Mesendoderm (in vitro differentiated cells): ENCODE measurements at places on chromosomes 4 and X.

DNA sequence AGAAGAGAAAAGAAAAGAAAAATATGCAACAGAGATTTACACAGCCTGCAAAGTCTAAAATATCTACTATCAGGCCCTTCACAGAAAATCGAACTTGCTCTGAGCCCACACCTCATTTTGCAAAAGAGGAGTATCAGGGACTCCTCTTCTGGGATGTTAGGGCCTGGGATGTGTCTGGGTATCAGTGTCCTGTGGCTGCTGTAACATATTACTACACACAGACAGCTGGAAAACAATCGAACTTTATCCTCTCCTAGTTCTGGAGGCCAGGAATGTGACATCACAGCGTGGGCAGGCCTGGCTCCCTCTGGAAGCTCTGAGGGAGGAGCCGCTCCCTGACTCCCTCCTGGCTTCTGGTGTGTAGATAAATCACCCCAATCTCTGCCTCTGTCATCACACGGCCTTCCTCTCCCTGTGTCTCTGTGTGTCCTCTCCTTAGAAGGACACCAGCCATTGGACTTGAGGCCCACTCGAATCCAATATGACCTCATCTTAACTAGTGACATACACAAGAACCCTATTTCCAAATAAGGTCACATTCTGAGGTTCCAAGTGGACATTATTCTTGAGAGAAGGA lies 52.9 kb downstream of the PPP2R2C start:
- no peaks in the 10 kb centered on the region for H3K4me1 ChIP-seq
- no peak for DNase-seq
- no peaks in the 10 kb centered on the region for H3K27me3 ChIP-seq
- no peak overlapping the region for H3K4me3 ChIP-seq
- no peak overlapping the region for H3K27ac ChIP-seq

DNA sequence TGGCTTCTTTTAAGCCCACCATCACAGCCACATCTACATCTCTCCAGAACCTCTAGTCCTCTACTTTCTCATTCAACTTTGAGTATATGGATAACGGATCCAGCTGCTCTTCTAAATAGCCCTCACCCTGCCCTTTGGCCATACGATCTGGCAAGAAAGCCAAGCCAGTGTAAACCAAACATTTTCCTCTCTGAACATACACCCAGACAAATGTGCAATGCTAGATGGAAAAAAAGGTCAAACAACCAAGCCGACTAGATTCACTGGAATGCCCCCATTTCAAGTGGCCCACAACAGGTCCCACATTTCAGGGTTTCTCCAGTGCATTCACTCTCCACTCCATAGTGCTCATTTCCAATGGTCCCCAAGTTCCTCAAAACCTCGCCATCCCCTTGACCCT lies 24.0 kb downstream of the USP46 start:
- no peak for DNase-seq
- H3K4me3 ChIP-seq, result no peak overlapping the region
- no peaks in the 10 kb centered on the region for H3K4me1 ChIP-seq
- no peak overlapping the region for H3K27ac ChIP-seq
- no peaks in the 10 kb centered on the region for H3K36me3 ChIP-seq

DNA sequence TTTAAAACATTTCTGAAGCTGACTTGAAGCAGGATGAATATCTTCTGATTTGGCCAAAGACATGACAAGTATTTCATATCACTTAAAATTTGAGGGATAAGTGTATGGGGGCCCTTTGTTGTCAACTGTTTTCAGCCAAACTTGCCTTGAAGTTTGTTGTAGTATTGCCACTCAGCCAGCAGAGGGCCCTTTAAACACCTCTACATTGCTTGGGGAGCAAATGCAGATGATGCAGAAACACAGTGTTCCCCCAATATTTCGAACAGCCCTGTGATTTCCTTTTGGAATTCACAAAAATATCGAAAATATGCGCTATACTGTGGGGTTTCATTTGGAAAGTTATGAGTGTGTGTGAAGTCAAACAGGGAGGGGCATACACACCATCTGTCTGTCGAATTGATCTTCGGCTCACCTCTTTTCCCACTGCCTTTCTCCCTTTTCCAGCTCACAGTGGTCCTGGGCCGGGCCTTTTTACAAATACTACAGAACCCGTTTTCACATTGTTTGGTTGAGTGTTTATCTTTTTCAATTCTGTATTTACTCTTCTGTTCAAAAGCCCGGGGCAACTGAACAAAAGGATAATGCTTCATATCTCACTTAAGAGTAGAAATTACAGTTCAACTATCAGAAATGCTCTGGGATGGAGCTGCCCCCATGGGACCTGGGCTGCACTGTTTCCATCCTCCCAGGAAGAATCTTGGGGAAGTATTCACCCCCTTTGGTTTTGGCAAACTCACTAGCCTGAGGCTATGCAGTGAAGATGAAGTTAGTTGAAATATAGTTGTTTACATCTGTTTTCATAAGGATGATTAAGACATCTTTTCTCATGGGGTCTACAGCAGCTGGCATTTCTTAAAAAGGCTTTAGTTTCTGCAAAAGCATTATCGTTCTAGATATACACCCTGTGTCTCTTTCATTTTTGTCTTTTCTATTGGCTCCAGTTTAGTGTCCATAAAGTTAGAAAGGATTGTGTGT lies 137.6 kb downstream of the EGF start:
- no peak overlapping the region for H3K27ac ChIP-seq
- no peak overlapping the region for H3K4me3 ChIP-seq
- H3K27me3 ChIP-seq, result no peaks in the 10 kb centered on the region

DNA sequence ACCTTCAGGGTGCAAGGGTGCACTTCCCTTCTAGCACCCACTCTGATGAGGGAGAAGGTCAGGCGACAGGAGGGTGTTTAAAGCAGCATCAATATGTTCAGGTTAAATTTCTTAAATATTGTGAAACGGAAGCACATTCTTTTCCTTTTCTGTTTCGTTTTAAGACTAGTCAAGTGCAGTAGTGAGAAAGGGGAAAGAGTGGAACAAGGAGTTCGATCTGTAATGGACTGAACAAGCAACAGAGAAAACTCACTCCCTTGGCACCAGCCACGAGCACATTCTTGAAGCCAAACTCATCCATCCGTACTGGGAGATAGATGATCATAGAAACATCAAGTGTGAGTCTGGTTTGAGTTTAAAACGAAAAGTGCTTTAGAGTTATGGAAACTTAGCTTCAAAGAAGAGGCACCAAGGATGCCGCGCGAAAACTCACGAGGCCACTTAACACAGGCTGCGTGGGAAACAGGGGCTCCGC lies 815 bp downstream of the FAM53A start:
- H3K36me3 ChIP-seq, result no peaks in the 10 kb centered on the region
- no peak overlapping the region for H3K4me3 ChIP-seq
- H3K27me3 ChIP-seq, result peaks cover 9% of the 10 kb centered on the region
- no peak overlapping the region for H3K27ac ChIP-seq

DNA sequence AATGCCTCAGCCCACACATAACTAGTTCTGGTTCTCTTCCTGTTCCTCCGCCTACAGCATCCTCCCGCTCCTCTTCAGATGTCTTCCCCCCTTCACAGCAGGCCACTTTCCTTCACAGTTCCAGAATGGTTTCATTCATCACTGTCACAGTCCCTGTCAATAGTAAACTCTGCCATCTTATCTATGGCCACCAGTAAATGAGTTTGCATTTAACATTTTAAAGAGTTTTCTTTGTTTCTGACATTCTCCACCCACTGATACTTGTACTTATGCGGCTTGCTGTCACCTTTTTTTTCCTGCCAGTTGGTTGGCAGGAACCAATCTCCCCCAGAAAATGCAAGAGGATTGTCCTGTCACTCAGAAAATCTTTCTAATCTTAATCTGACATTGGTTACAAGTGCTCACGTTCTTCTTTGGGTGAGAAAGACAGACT lies 114.1 kb downstream of the GLUD2 start:
- H3K4me1 ChIP-seq, result peaks cover 2% of the 10 kb centered on the region
- H3K36me3 ChIP-seq, result no peaks in the 10 kb centered on the region
- DNase-seq, result peak; percentile 48
- H3K4me3 ChIP-seq, result no peak overlapping the region
- no peak overlapping the region for H3K27ac ChIP-seq

DNA sequence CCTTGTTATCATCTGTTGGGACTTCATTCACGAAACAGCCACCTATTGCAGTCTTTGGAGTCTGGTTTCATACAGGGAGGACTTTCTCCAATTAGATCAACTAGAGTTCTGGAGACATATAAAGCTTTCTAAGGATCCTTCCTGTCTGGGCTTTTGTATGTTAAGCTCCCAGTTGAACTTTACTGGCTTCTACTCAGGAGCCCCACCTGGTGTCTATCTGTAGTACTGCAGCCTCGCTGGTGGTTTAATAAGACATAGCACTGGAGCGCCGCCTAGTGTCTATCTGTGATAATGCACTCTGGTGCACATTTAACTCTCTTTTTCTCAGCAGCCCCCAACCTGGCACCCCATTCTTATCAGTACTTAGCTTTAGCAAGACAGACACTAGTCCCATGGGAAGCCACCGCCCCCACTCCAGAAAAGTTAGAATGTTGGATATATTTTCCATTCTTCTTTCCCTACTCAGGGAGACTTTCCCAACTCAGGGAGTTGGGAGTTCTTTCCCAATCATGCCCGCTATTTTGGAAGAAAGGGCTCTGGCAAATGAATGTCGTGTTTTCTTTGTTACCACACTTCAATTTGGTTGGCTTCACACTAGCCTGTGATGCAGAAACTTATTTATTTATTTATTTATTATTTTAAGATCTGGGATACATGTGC lies 36.9 kb upstream of the SYTL4 start:
- no peaks in the 10 kb centered on the region for H3K27me3 ChIP-seq
- peak; percentile 72 for DNase-seq
- H3K4me3 ChIP-seq, result no peak overlapping the region
- no peak overlapping the region for H3K27ac ChIP-seq
- H3K4me1 ChIP-seq, result no peaks in the 10 kb centered on the region
- H3K36me3 ChIP-seq, result no peaks in the 10 kb centered on the region

DNA sequence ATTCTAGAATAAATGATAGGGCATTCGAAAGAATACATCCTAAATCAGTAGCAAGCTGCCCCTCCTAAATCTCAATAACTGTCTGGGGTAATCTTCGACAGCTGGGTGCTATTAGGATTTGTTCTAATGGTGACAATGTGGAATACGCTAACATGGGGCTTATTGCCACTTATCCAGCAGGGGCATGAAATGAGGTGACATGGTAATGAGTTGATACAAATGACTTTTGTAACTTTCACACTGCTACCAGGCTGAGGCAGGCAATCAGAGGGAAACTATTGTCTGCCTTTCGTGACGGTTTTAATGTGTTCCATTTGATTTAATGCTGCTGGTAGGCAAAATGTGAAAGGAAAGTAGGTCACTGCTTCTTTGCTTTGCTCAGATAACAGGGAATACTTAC lies 1047.4 kb upstream of the PABPC4L start:
- no peaks in the 10 kb centered on the region for H3K4me1 ChIP-seq
- H3K27me3 ChIP-seq, result no peaks in the 10 kb centered on the region
- no peaks in the 10 kb centered on the region for H3K36me3 ChIP-seq
- no peak overlapping the region for H3K4me3 ChIP-seq

DNA sequence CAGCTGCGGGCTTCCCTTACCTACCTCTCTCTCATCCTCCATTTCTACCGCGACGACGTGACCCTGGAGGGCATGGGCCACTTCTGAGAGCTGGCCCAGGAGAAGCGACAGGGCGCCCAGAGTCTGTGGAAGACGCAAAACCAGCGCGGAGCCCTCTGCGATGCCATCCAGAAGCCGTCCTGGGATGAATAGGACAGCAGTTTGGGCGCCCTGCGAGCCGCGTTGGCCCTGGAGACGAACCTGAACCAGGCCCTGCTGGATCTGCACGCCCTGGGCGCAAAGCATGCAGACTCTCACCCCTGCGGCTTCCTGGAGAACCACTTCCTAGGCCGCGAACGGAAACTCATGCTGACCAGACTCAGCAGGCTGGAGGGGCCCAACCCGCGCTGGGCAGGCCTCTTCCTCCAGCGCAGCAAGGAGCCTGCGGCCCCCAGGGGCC lies 52.7 kb upstream of the TMPRSS11F start:
- no peak overlapping the region for H3K27ac ChIP-seq
- no peaks in the 10 kb centered on the region for H3K36me3 ChIP-seq
- H3K4me3 ChIP-seq, result no peak overlapping the region

DNA sequence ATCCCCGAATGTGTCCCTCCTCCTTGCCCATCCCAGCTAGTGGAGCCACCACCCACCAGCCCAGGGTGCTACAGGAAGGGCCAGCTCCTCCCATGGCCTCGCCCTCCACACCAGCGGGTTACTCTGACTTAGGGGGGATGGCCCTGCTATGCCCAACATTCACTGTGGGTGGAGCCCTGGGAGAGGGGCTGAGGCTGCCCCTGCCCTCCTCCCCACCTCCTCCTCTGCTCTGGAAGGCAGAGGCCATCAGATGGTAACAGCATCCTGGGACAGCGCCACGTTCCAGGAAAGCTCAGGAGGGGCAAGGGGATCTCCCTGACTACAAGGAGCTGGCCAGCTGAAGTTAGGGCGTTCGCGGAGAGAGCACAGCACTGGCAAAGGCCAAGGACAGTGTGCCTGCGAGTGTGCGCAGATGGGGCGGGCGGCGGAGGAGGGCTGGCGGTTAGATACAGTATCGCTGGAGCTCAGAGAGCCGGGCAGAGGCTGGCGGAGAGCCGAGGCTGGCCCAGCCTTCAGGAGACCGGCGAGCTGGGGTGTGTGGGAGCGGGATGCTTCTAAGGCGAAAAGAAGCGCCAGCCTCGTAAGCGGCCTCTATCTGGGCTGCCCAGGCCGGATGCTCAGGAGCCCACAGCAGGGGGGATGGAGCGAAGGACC lies 1.5 kb downstream of the JAKMIP1 start:
- H3K4me1 ChIP-seq, result peaks cover 16% of the 10 kb centered on the region
- peak overlapping the region; percentile 86 for H3K4me3 ChIP-seq
- DNase-seq, result peak; percentile 96
- H3K27me3 ChIP-seq, result no peaks in the 10 kb centered on the region

DNA sequence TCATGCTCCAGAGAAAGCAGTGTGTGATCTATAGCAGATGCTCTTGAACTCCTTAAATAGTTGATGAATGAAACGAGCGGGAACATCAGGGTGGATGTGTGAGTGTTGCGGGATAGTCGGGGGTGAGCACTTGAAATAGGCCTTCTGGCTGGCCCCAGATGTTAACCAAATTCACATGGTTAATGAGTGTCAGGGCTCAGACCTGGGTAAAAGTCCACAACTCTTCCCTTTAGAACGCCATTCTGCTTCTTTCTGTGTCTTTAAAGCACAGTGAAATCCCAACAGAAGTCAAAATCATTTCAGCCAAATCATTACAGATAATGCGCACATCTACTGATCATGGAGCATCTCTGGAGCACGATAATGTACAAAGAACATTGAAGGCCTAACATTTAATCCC lies 249.4 kb upstream of the BOD1L1 start:
- no peak overlapping the region for H3K4me3 ChIP-seq
- H3K36me3 ChIP-seq, result no peaks in the 10 kb centered on the region
- no peaks in the 10 kb centered on the region for H3K27me3 ChIP-seq
- no peak overlapping the region for H3K27ac ChIP-seq
- H3K4me1 ChIP-seq, result no peaks in the 10 kb centered on the region

DNA sequence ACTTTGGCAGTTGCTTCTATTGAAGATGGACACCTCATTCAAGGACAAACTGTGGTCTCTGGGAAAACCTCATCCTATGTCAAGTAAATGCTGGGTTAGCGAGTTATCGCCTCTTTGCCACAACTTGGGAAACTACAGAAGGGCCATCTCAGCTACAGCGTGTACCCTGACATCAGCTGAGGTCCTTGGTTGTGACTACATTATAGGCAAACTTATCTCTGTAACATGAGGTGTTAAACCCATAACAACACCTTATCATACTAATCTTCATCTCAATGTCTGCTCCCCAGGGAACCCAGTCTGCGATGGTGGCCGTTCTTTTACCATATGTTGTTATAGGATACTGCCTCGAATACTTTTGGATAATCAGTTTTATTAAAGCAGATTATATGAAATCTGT lies 1862.7 kb downstream of the STIM2 start:
- no peak overlapping the region for H3K4me3 ChIP-seq
- peak; percentile 87 for DNase-seq
- no peaks in the 10 kb centered on the region for H3K27me3 ChIP-seq
- no peaks in the 10 kb centered on the region for H3K36me3 ChIP-seq
